Stimulated activated CD8-positive, alpha-beta memory T cell treated with anti-CD3 and anti-CD28 coated beads, Interleukin-15, amount 100 ng/mL, for 4 hours (primary cell): ENCODE measurements at places on chromosomes 4 and X.

DNA sequence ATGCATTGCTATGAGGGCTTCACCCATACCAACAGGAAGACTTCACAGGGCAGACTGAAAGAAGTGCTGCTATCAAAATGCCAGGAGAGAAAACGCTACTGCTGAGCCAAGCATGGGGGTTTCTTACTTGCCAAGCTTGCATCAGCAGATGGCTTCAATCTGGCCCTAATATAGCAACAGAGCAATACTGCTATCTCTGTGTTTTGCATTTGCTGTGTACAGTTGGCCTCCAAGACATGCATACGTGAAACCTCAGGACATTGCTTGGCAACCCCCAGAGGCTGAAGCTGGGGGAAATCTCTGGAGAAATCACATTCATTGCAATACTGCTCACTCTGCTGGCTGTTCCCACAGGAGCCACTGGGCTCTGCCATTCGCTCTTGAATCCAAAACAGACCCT lies 127.2 kb upstream of the GPC4 start:
- DNase-seq, result no peak

- DNase-seq, result no peak
Measured at GRCh38 chr4:21656832-21657231, 291.7 kb downstream of the KCNIP4 start.

- DNase-seq, result no peak
Measured at GRCh38 chr4:113420938-113421337, 340.6 kb downstream of the CAMK2D start.

GRCh38 chrX:65587616-65588526 lies 53.3 kb upstream of the LAS1L start:
- DNase-seq, result no peak

DNA sequence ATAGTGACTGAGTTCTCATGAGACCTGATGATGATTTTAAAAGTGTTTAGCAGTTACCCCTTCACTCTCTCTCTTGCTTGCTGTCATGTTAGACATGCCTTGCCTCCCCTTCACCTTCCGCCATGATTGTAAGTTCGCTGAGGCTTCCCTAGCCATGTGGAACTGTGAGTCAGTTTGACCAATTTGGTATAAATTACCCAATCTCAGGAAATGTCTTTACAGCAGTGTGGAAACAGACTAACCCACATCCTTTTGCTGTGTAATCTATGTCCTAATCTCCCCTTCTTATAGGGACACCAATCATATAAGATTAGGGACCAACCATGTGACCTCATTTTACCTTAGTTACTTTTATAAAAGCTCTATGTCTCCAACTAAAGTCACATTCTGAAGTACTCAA lies 677.8 kb downstream of the ADGRL3 start:
- no peak for DNase-seq

- DNase-seq, result no peak
Measured at GRCh38 chr4:15925830-15926229, 12.7 kb downstream of the FGFBP1 start.

- DNase-seq, result no peak
Measured at GRCh38 chr4:15873117-15873516, 65.4 kb downstream of the FGFBP1 start.

DNA sequence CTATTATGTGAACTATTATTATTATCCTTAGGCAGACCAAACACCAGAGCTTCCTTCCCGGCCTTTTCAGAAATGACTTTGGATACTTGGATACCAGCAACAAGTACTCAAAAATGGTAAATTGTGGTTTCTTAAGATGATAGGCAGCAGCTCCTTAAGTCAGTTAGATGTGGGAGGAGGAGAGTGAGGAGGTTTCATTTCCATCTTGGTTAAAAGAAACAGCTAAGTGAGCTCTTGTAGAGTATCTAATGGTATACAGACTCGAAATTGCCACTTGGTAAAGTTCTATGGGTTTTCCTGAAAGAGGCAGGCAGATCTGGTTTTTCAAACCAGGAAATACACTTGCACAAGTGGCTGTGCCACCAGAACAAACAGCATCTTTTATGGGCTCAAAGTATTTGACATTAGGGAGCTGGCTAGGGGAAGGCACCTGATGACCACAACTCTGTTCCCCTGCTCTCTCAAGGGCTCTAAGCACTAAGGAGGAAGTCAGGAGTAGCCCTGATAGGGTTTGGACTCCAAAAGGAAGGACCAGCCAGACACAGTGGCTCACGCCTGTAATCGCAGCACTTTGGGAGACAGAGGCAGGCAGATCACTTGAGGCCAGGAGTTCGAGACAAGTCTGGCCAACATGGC lies 130.9 kb downstream of the TMEM164 start:
- no peak for DNase-seq

- no peak for DNase-seq
Measured at GRCh38 chr4:70518716-70519115, 347 bp downstream of the AMTN start.

GRCh38 chrX:150849996-150850720 lies 48.3 kb downstream of the CD99L2 start:
- no peak for DNase-seq

DNA sequence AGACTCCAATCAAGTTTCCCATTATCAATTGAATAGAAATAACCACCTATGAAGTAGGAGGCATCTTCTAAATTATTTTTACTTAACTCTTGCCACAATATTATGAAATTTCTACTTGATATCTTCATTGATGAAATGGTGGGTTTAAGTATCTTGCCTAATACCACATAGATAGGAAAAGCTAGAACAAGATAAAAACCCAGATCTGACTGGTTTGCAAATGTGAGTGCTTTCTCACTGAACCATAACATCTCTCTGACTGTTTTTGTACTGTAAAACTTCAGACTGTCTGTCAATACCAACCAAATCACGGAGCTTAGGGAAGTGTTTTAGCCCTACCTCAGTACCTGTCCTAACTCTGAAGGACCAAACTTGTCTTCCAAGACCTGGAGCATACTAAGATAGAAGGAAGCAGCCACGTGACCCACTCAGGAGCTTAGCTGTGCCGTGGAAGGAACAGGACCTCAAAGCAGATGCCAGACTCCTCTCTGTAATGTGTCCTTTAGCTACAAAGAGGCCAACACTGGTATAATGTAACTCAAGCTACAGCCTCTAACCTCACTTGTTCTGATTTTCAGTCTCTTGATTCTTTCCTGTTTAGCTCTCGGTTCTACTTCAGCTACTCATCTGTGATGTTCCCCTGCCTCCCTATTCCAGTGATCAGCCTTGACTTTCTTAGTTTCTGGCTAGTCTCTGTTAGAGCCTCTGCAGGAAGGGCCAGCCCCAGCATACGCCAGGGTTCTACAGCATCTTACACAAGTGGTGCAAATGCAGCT lies 84.4 kb downstream of the LRP2BP start:
- DNase-seq, result no peak

DNA sequence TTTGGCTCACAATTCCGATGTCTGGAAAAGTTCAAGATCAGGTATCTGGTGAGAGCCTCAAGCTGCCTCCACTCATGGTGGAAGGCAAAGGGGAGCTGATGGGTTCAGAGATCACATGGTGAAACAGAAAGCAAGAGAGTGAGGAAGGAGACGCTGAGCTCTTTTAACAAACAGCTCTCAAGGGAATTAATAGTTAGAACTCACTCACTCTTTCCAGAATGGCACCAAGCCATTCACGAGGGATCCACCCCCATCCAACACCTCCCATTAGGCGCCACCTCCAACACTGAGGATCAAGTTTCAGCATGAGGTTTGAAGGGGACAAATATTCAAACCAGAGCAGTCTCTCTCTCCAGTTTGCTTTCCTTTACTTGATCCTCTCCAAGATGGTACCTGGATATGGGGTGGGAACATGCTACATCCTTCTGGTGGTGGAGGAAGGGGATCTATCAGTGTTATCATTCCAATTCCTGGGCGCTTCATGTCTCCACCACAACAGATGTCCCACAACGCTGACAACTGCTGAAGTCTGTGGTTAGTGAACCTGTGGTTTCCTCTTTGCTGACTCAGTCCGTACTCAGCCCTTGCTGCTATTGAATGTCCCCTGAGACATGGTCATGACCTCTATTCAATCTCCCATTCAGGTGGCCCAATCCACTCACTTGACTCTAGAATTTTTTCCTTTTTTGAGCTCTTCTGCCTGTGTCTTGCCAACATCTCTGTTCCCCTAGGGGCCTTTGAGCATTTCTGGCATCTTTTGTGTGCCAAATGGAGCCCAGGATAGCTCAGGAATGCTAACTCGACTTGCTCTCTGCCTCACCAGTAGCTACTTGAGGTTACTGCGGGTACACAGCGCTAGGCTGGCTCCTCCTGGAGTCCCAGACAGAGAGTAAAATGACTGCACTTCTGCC lies 395.2 kb downstream of the MID1IP1 start:
- no peak for DNase-seq

GRCh38 chr4:108693819-108694218 lies 43.4 kb downstream of the OSTC start:
- no peak for DNase-seq

- DNase-seq, result no peak
Measured at GRCh38 chrX:7054219-7055216, 93.0 kb upstream of the STS start.

DNA sequence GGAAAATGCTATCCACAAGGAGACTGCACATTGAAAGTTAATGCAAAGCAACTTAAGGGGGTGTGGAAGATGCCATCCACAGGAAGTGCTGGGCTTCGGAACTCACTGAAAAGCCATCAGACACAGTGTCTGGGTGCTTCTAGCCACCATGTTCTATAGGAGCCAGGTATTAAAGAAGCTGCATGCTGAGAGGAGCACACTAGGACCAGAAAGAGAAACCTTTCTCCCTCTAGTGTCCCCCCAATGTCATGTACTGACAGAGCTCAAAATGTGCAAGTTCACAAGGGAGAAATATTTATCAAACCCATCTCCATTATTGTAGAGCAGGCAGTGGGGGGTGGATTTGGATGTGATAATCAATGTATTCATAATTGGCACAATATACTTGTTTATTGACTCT lies 510.9 kb downstream of the GRID2 start:
- no peak for DNase-seq

GRCh38 chrX:21616386-21616785 lies 41.7 kb downstream of the KLHL34 start:
- DNase-seq, result no peak

DNA sequence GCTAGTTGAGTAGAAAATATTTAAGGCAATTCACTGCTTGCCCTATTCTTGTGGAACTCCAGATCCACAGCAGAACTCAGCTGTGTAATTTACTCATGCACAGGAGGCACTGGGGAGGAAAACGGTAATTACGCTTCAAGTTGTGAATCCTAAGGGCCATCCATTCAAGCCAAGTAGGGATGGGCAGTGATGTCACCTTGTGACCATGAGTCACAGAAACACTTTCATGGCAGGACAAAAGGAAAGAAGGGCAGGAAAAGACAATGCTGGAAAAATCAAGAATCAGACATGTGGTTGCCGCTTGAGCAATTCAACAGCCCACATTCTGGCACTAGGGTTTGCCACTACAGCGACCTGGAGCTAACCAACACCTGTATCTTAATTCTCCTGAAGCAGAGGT lies 1.4 kb downstream of the PAQR3 start:
- no peak for DNase-seq

GRCh38 chr4:130808492-130808891 lies 1712.5 kb downstream of the C4orf33 start:
- DNase-seq, result no peak

GRCh38 chr4:3233391-3234071 lies 15.4 kb upstream of the MSANTD1 start:
- no peak for DNase-seq

- DNase-seq, result no peak
Measured at GRCh38 chr4:173508386-173509035, 21.5 kb downstream of the HAND2 start.

GRCh38 chrX:88244066-88244465 lies 503.0 kb upstream of the CPXCR1 start:
- DNase-seq, result no peak

- DNase-seq, result no peak
Measured at GRCh38 chrX:113804819-113805218, 779.1 kb upstream of the HTR2C start.
